ENCODE measurements at places on chromosomes 7 and 10.
A peak's percentile ranks its signal among the peaks of the same experiment; 100 is the strongest.

- no peak for DNase-seq
These were observed 112.7 kb downstream of the CDH23 start for GRCh38 chr10:71509444-71509843.

GRCh38 chr7:47329320-47329926 is 252.5 kb downstream of the TNS3 start:
- no peak for DNase-seq

GRCh38 chr10:4670737-4671136 is 155.3 kb upstream of the AKR1E2 start:
- no peak for DNase-seq

GRCh38 chr10:108434559-108435252 is 1270.2 kb upstream of the SORCS1 start:
- no peak for DNase-seq

- peak; percentile 86 for DNase-seq
These were observed 157.3 kb downstream of the CTTNBP2 start for GRCh38 chr7:117715784-117716445.

DNA sequence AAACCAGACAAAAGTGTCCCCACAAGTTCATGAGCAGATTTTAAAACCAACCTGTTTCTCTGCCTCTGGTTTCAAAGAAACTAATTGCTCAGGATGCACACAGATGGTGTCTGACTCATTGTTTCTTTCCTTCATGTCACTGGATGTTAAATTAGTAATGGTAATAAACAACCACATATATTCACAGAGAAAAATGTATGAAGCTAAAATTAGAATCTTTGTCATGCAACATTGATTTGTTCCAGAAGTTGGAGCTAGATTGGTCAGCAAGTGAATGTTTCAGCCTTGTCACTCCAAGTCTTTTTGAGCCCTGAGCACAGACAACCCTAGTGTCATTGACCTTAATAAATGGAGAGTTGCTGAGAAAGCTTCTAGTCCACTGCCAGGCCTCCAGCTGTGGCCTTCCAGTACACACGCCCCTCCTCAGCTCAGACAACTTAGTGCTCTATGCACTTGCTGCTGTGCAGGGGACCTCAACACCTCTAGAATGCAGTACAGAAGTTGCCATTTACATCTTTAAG is 175.9 kb downstream of the CCDC71L start:
- DNase-seq, result no peak

- no peak for DNase-seq
These were observed 88.4 kb downstream of the POLR1F start for GRCh38 chr7:19620470-19620869.

DNA sequence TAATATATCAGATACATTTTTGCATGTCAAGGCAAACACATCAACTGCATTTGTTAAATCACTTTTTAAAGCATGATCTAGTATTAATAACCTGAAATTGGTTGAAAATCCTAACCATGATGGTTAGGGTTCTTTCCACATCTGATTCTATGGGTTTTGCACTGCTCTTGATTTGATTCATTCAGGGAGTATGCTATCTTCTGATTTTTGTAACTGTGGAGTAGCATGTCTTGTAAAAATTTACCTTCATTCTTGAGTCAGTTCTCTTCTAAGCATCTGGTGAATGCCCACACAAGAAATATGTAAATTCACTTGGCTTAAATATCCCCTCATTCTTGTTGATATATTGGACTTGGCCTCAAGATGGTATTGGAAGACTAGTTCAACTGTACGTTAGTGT is 178.7 kb downstream of the KLF6 start:
- DNase-seq, result no peak

DNA sequence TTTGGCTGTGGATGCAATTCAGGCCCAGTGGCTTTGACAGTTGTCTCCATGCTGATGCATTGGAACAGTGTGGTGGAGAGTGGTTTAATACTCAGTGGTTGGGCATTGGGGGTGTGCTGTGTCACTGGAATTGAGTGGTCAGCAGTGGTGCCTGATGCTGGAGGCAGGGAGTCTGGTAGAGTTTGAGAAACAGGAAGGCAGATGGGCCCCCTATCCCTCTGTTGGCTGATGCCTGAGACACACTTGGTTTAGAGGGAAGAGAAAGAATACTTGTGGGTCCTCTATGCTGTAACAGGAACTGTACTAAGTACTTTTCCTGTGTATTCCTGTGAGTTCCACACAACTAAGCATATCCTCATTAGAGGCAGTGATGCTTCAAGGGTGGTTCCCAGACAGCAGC is 55.4 kb downstream of the EEPD1 start:
- no peak for DNase-seq

GRCh38 chr10:106487726-106488125 is 676.8 kb downstream of the SORCS1 start:
- DNase-seq, result no peak

DNA sequence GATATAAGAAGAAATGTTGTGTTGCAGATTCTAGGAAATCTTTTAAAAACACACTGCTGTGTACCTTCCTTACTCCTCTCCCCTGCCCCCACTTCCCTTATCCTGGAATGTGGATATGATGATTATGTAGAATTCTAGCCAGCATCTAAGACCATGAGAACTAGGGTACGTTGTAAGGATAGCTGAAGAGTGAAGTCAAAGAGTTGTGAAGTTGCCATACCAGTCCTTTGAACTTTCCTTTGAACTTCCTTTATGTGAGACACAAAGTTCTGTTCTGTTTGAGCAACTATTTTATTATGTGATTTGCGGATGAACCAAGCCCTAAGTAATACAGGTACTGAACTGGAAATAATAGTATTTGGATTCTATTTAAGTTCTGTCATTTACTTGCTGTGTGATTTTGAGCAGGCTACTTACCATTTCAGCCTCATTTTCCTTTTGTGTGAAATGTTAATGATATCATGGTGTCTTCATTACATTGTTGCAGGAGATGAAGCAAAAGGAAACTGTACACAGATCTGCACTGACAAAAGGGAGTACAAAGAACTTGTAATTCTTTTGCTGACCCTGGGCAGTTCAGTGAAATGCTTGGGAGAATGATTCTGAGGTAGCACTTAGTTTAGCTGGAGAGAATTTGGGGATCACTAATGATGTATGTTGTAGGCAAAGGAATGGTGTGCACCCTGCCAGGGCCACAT is 31.4 kb downstream of the RPA3 start:
- no peak for DNase-seq

DNA sequence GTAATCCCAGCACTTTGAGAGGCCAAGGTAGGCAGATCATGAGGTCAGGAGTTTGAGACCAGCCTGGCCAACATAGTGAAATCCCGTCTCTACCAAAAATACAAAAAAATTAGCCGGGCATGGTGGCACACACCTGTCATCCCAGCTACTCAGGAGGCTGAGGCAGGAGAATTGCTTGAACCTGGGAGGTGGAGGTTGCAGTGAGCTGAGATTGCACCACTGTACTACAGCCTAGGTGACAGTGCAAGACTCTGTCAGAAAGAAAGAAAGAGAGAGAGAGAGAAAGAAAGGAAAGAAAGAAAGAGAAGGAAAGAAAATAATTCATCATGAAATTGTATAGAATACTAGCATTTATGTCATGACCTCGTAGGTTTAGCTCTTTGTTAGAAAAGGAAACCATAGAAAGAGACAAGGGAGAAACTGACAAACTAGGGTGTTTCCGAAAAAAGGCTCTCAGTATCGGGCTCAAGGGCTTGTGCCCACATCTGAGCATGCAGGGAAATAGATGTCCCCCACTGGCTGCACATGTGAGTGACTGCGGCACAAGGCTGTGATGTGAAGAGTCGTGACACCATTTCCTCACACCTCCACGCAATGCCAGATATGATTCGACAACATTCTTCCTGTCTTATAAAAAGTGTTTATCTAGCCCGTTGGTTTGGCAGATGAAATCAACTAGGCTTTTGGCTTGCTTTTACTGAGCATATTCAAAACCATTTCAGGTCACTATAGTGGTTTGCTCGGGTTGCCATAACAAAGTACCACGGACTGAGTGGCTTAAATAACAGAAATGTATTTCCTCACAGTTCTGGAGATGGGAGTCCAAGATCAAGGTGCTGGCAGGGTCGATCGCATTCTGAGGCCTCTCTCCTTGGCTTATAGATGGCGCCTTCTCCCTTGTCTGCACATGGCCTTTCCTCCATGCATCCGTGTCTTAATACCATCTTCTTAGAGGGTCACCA is 2.0 kb downstream of the SRGN start:
- no peak for DNase-seq

GRCh38 chr10:70655316-70655715 is 17.0 kb upstream of the ADAMTS14 start:
- no peak for DNase-seq

GRCh38 chr10:46549171-46550075 is 7.0 kb downstream of the GPRIN2 start:
- DNase-seq, result no peak

- no peak for DNase-seq
These were observed 390.0 kb downstream of the TNS3 start for GRCh38 chr7:47191876-47192291.

DNA sequence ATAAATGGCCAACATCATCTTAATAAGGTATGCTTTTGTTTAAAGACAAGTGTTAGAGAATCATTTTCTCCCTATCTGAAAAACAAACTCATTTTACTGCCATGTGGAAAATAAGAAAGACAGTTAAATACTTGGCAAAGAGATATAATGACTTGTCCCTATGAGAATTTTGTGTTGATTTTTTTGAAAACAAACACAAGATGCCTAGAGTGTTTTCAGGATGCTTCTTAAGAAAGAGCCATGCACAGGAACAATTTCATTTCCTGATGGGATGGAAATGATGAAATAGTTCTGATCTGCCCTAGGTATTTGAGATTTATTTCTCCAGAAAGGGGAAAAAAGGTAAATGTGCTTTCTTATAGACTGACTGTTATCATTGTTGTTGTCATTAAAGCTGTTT is 237.5 kb upstream of the GNAI1 start:
- DNase-seq, result no peak

DNA sequence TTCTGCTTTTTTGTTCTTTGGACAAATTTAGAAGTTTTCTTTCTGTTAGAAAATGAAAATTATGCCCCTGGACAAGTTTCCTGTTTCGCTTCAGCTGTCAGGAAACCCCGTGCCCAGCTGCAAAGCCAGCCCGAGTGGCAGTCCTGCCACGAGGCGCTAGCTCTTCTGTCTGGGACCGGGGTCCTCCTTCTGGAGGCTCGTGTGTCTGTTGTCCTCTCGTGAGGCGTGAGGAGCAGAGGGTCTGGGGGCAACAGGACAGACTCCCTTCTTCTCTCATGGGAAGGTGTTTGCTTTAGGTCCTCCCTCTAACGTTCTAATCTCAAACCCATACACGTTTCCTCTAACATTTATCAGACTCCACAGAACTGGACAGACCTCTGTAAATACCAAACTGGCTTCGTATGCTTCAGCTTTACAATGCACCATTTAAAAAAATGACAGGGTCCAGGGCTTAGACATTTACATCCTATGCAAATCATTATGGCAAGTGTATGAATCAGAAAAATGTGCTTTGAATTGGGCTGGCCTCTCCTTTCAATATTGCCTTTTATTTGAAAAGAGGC is 184.5 kb upstream of the SHH start:
- no peak for DNase-seq

- peak; percentile 80 for DNase-seq
These were observed 26.5 kb upstream of the NUB1 start for GRCh38 chr7:151315038-151315655.

DNA sequence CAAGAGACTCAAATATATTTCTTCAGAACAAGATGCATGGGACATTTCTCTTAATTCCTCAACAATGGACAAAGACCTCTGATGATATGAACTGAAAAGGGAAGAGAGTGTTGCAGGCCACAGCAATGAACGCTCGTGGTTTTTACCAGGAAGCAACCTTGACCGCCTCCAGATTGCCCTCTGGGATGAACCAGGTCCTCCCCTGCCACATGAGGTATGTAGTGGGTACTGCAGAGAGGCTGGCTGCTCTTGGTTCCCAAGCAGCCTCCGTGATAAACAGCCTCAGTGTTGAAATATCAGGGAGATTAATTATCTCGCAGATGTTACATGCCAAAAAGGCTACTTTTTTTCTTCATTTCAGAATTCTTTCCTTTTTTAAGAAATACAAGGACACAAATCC is 338.8 kb downstream of the ELMO1 start:
- no peak for DNase-seq

- DNase-seq, result peak; percentile 23
These were observed 102.1 kb upstream of the PDGFA start for GRCh38 chr7:621572-622285.

- DNase-seq, result no peak
These were observed 575.6 kb upstream of the MKI67 start for GRCh38 chr10:128701837-128702236.

DNA sequence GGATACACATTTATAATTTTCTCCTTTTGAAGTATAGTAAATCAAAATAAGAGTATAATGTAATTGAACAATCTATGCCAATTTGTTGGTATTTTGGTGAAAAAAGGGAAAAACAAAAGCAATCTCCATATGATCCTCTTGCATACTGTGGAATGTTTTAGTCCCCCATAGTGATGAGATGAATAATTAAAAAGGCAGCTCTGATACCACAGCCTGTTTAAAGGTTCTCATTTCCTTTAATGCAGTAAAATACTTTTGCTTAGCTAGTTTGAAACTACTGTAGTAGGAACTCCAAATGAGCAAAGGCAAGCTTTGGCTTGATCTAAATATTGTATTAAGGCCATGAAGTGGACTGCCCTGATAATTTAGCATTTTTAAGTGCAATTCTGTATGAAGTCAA is 77.6 kb downstream of the VTI1A start:
- no peak for DNase-seq

DNA sequence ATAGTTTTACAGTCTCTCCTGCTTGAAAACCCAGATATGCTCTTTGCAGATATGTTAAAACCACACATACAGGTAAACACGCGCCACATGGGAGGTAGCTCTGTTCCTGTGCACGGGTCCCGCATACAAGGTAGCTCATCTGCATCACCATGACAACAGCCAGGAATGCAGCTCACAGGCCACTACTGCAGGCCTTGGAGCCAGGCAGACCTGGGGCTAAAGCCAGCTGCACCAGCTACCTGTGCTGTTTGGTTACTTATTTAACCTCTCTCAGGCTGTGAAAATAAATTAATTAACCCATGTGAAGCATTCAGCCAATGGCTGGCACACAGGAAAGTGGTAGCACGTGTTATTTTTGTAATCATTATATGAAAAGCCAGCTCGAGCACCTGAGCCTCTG is 428.3 kb downstream of the TNS3 start:
- no peak for DNase-seq

GRCh38 chr7:131105799-131106680 is 221.6 kb upstream of the MKLN1 start:
- peak; percentile 92 for DNase-seq

DNA sequence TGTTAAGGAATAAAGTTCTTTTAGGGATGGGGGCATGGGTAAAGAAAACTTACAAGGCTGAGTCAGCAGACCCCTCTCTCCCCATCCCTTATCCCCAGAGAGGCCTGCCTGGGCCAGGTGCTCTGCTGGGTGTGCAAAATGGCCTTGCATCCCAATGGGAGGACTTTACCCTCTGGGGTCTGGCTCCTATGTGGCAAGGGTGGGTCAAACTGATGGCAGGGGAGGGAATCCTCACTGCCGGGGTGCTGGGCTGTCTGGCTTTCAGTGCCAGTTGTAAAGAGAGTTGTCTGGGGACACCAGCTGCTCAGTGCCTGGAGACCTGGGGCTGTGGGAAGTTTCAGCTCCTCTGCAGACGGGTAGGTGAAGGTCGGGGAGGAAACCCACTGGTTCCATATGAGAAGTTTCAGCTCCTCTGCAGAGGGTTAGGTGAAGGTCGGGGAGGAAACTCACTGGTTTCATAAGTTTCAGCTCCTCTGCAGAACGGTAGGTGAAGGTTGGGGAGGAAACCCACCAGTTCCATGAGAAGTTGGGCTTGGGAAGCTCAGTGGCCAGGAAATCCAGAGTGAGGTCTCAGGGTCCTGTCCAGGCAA is 127.2 kb upstream of the PODXL start:
- DNase-seq, result no peak

All from NCI-H1417 (cell line).